Psoas muscle (tissue), 8 donors: ENCODE measurements at places on chromosomes 12 and 14. TPM values are rescaled to one million over a fixed set of nuclear protein-coding genes. Genes with fewer than 3 reads are reported as not detected.

Gene PRKD1
- total RNA-seq, result 0.79 TPM

Gene SYNE2
- total RNA-seq, result 150 TPM

Gene KCNC2
- total RNA-seq, result 0.99 TPM

- DNase-seq, result no peak
These were observed 1.2 kb downstream of the CDKL1 start for GRCh38 chr14:50395448-50395847.

- DNase-seq, result no peak
These were observed 56.8 kb downstream of the DUSP16 start for GRCh38 chr12:12505544-12506495.

- DNase-seq, result no peak
These were observed 162.4 kb downstream of the KICS2 start for GRCh38 chr12:64059685-64060084.

GRCh38 chr14:30035361-30035760, 107.7 kb upstream of the PRKD1 start:
- no peak for DNase-seq

DNA sequence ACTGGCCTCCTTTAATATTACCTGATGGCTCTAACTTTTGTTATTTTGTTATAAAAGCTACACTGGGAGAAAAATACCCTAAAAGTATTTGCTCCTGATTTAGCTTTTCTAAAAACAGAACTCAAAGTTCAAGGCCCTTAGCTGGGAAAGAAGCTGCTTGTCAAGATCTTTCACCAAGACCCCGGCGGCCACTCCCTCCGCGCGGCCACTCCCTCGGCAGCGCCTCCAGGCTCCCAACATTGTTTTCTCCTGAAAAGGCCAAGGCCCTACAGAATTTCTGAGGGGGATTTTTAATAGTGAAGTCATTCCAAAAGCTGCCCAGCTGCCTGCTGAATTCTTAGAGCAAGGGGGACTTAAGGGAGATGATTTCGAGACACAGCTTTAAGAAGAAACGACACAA, 96.4 kb downstream of the NTN4 start:
- DNase-seq, result peak; percentile 21

GRCh38 chr12:117592588-117593305, 231.3 kb upstream of the NOS1 start:
- no peak for DNase-seq

GRCh38 chr12:121713793-121714192, 1.2 kb downstream of the TMEM120B start:
- no peak for DNase-seq

DNA sequence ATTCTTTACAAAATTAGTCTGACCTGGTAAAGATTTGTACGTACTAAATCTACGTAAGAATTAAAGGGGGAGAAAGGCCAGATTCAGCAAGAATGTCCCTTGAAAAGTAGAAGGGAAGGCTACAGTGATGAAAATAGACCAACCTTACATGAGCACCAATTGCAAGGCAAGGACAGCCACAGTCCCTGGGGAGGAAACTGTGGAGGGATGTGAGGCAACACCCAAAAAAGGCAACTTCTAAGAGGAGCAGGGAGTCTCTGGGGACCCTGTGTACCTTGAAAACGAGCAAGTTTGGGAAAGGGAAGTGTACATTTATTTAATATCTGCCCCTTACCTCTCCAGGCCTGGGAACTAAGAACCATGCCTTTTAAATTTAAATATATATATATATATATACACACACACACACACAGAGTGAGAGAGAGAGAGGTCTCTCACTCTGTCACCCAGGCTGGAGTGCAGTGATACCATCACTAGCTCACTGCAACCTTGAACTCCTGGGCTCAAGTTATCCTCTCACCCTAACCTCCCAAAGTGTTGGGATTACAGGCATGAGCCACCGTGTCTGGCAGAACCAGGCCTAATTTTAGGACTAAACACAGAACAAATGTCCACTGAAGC, 56.4 kb downstream of the TMCC3 start:
- no peak for DNase-seq

DNA sequence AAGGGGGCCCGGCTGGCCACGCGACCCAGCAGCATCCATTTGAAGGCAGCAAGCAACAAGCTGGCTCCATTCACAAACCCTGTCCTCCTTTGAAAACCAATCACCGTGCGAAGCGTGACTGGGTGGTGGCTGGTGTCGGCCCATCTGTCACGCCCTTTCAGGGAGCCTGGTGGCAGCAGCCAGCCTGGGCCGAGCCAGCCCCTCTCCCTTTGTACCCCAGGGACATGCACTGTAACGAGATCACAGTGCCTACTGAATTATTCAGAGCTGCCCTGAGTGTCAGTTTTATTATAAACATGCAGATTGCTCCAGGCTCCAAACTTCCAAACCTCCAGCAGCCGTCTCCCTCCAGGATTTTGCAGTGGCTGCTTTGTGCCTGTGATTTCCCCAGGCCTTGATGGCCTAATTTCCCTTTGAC, 22.3 kb upstream of the CTDSP2 start:
- DNase-seq, result peak; percentile 89
